ENCODE measurements at places on chromosomes 1 and 21.

- peaks cover 7% of the 10 kb centered on the region for H3K4me1 ChIP-seq
- no peaks in the 10 kb centered on the region for H3K27me3 ChIP-seq
- DNase-seq: no peak
- no peak overlapping the region for H3K27ac ChIP-seq
- no peaks in the 10 kb centered on the region for H3K36me3 ChIP-seq
These were observed 240.5 kb downstream of the TGFB2 start for GRCh38 chr1:218585511-218586184.

GRCh38 chr1:34682452-34683223, 72.2 kb upstream of the GJB5 start:
- no peak overlapping the region for H3K27ac ChIP-seq
- H3K36me3 ChIP-seq: no peaks in the 10 kb centered on the region
- no peak for DNase-seq

GRCh38 chr21:34511181-34511580, 829 bp downstream of the KCNE1 start:
- H3K36me3 ChIP-seq: no peaks in the 10 kb centered on the region
- peak overlapping the region; percentile 62 for H3K27ac ChIP-seq
- H3K27me3 ChIP-seq: no peaks in the 10 kb centered on the region
- H3K4me1 ChIP-seq: no peaks in the 10 kb centered on the region
- no peak overlapping the region for H3K4me3 ChIP-seq

DNA sequence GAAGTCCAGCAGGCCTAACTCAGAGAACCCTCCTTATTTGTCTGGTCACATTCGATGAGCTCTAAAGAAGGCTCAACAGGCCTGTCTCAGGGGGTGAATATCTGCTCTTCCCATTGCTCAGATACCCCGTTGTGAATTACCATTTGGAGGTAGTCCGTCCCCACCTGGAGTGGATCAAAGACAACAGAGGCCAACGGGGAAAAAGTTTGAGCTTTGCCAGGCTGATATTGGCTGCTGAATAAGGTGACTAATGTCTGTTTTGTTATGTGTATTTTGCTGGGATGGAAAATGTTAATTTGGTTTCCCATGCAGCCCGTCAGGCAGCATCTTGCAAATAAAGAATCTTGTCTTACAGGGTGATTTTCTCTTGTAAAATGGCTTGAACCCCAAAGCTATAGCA, 69.2 kb upstream of the EPS8L3 start:
- no peak overlapping the region for H3K27ac ChIP-seq
- H3K4me3 ChIP-seq: no peak overlapping the region

DNA sequence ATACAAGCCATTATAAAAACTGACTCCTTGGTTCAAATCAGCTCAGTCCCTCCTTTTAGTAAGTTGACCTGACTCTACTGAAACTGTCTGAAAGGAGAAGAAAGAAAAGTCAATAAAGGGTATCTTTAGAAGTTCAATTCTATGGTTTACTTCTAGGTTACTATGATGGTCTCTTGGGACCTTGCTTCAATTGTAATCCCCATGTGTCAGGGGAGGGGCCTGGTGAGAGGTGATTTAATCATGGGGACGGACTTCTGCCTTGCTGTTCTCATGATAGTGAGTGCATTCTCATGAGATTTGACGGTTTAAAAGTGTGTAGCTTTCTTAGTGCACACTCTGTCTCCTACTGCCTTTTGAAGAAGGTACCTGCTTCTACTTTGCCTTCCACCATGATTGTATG, 31.7 kb upstream of the FNBP1L start:
- H3K27me3 ChIP-seq: no peaks in the 10 kb centered on the region
- no peaks in the 10 kb centered on the region for H3K4me1 ChIP-seq
- H3K4me3 ChIP-seq: no peak overlapping the region
- no peak overlapping the region for H3K27ac ChIP-seq
- H3K36me3 ChIP-seq: no peaks in the 10 kb centered on the region

DNA sequence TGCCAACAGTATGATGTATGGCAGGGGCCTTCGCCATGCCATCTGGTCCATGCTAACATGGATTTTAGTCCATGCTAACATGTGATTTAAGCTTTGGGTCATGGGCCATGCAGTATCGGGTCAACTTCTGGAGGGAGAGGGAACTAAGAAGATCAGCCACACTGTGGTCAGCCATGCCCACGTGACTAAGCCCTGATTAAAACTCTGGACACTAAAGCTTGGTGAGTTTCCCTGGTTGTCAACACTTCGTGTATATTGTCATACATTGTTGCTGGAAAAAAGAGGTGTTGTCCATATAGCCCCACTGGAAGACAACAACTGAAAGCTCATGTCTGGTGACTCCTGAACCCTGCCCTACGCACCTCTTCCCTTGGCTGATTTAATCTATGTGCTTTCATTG, 90.5 kb downstream of the SUSD4 start:
- H3K27me3 ChIP-seq: no peaks in the 10 kb centered on the region
- no peaks in the 10 kb centered on the region for H3K36me3 ChIP-seq
- DNase-seq: no peak
- H3K27ac ChIP-seq: no peak overlapping the region
- H3K4me1 ChIP-seq: peaks cover 23% of the 10 kb centered on the region

DNA sequence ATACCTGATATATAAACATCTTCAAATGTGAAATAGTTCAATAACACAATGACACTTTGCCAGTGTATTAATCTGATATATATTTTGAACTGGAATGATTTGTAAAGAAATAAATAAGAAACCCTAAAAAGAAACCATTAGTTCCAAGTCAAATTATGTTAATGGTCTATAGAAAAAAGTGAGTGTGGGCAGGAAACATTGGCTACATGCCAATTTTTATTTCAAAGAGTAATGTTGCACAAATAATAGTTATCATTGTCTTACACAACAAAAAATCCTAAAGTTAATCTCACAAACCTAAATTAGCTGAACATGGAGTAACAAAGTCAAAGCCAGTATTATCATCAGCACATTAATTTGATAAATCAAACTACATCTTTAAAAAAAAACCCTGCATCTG, 37.9 kb upstream of the BATF3 start:
- no peak for DNase-seq
- no peak overlapping the region for H3K27ac ChIP-seq
- H3K4me1 ChIP-seq: no peaks in the 10 kb centered on the region
- H3K27me3 ChIP-seq: no peaks in the 10 kb centered on the region
- no peak overlapping the region for H3K4me3 ChIP-seq
- H3K36me3 ChIP-seq: no peaks in the 10 kb centered on the region

DNA sequence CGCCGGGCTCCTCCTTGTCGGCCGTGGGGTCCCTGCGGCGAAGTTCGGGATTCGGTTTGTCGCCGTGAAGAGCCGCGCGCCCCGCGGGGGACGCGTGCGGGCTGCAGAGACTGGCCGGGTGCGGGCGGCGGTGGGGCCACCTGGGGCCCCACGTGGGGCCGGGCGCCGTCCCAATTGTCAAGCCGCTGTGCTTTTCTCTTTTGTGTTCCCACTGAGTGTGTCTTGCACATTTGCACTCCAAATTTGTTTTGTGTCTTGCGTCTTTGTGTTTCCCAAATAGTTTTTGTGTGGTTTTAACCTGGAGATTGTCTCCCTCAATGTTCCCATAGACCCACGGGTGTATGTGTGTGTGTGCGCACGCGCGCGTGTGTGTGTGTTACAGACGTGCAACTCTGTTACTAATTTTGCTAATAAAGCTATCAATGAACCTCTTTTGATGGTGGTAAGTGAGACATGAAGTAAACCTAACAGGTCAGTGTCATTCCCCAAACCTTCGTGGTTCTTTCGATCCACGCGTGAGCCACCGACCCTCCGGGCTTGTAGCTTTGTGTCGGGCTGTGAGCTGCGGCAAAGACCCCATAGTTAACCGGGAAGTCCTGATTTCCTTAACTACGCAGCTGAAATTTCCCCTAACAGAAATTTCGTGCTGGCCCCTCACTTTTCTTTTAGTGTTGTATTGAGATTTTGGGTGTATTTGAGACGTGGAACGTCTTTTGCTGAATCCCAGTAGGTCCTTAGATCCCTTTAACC, 708 bp downstream of the PRDM2 start:
- peak overlapping the region; percentile 45 for H3K4me3 ChIP-seq
- peaks cover 6% of the 10 kb centered on the region for H3K4me1 ChIP-seq
- H3K27ac ChIP-seq: peak overlapping the region; percentile 68

GRCh38 chr1:235424092-235424491, 56.9 kb downstream of the TBCE start:
- no peaks in the 10 kb centered on the region for H3K27me3 ChIP-seq
- no peak overlapping the region for H3K27ac ChIP-seq
- no peaks in the 10 kb centered on the region for H3K4me1 ChIP-seq
- DNase-seq: no peak
- H3K4me3 ChIP-seq: no peak overlapping the region

DNA sequence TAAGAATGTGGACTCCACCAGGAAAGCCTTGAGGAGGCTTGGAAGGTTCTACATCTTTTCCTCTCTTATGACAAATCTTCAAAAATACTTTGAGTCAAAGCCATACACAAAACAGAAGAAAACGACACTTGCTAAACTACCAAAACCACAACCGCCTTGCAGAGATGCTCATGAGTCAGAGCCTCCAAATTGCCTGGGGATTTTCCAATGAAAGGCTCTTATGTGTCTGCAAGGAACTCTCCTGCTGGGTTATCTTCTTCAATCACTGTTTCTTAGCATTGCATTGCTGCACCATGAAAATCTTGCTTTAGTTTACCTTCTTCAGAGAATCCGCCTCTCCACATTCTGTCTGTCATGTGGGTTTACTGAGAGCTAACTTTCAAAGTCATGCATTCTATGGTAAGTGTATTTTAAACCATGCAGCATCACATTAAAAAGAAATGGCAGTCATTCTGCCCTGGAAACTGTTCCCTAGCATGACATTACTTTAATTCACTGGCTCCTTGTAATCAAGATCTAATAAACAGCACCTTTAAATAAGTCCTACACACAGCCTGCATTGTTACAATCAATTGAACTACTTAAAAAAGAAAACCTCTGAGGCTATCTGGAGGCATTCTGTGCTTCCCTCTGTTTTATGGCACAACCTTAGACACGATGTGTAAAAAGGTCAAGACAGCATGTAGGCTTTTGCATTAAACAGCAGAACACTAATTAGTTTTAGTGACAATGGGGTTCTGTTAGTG, 210.0 kb upstream of the FOXD3 start:
- H3K4me3 ChIP-seq: no peak overlapping the region
- no peak for DNase-seq
- no peaks in the 10 kb centered on the region for H3K4me1 ChIP-seq
- H3K27ac ChIP-seq: no peak overlapping the region

- H3K4me3 ChIP-seq: no peak overlapping the region
- H3K36me3 ChIP-seq: no peaks in the 10 kb centered on the region
- peaks cover 63% of the 10 kb centered on the region for H3K4me1 ChIP-seq
- H3K27ac ChIP-seq: no peak overlapping the region
- DNase-seq: no peak
These were observed 17.5 kb upstream of the ECE1 start for GRCh38 chr1:21307663-21308305.

DNA sequence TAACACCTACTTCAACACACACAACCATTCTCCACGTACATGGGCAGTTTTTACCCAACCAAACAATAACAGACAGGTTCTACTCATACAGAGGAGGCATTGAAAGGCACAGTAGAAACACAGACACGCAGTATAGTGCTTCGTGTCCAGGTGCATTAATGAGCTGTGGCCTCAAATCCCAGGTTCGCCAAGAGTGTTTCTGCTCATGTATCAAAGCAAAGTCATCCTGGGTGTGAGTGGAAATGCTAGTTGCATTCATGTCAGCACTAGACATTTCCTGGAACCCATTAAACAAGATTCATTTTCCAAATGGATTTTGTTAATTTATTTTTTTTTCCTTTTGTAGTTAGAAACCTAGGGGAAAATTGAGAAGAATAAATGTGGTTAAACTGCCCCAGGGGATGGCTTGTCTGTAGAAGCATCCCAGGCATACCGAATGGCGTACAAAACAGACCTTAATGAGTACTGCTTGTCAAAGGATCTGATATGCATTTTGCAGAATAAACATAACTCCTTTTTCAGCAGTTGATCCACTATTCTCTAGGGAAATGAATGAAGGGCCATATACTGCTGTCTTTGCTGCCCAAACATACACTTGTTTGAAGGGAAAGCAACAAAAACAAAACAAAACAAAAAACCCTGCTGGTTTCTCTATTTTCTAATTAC, 298.6 kb upstream of the ST6GALNAC5 start:
- no peaks in the 10 kb centered on the region for H3K27me3 ChIP-seq
- no peak overlapping the region for H3K4me3 ChIP-seq
- H3K36me3 ChIP-seq: no peaks in the 10 kb centered on the region
- no peak for DNase-seq

GRCh38 chr1:185349556-185349955, 32.5 kb upstream of the IVNS1ABP start:
- H3K36me3 ChIP-seq: no peaks in the 10 kb centered on the region
- no peak overlapping the region for H3K4me3 ChIP-seq
- H3K27ac ChIP-seq: no peak overlapping the region
- H3K27me3 ChIP-seq: no peaks in the 10 kb centered on the region

- H3K4me1 ChIP-seq: no peaks in the 10 kb centered on the region
- no peaks in the 10 kb centered on the region for H3K36me3 ChIP-seq
- H3K27ac ChIP-seq: no peak overlapping the region
- no peak for DNase-seq
- H3K4me3 ChIP-seq: no peak overlapping the region
These were observed 124.7 kb downstream of the TYW3 start for GRCh38 chr1:74857676-74858075.

All from body of pancreas (tissue), 4 donors.